ENCODE measurements at places on chromosomes 4 and X.
A peak's percentile ranks its signal among the peaks of the same experiment; 100 is the strongest.

DNA sequence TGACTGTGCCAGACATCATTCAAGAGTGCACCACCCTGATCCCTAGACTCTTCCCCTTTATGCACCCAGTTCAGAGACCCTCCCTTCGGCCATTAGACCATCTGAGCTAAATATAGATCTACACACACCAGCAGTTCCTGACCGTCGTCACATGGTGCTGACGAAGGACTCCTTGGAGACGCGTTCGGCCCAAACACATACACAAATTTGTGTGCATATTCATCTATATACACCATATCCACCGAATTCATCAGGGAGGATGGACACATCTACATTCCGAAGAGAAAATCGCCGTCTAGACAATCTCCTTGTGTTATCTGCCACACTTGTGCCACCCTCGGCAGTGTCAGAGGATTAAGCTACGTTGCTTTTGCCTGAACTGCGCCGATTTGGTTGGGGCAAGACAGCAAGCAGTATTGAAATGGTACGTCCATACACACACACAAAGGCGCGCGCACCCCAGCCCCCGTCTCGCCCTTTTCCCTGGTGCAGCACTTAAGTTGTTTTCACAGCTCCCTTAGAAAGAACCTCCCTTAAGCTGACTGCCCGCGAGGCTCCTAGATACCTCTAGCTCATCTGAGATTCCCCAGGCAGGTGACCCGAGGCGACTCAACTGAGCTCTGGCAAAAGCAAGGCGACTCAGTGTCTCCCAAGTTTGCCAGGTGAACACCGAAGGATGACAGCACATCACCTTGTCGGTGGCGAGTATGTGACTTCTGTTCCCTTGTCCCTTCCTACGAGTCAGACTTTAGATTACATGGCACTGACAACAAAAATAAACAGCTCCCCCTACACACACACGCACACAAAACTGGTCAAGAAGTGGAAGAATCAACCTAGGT is 1.0 kb downstream of the RASGEF1B start:
- ATAC-seq, result peak; percentile 1

GRCh38 chr4:26594778-26595177 is 10.9 kb downstream of the TBC1D19 start:
- ATAC-seq, result no peak

DNA sequence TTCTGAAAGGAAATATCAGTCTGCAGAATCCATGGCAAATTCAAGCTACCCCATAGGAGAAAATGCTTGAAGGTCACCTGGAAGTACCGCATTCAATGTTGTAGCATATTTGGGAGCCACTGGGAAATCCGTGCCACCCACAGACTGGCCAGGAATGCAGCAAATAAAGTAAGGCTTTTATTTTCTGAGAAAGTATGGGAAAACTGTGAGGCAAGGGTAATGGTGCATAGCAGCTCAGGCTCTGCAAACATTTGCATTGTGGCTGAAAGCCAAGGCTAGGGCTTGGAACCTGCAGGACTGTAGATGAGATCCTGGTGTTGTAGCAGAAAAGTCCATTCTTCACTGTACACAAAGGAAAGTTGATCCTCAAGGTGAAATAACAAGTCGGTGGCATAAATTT is 450.9 kb upstream of the NR3C2 start:
- ATAC-seq, result no peak

- ATAC-seq, result no peak
These were observed 240.4 kb upstream of the MAGEB18 start for GRCh38 chrX:25897758-25898157.

GRCh38 chrX:54076903-54077302 is 32.6 kb upstream of the PHF8 start:
- ATAC-seq, result peak; percentile 29

DNA sequence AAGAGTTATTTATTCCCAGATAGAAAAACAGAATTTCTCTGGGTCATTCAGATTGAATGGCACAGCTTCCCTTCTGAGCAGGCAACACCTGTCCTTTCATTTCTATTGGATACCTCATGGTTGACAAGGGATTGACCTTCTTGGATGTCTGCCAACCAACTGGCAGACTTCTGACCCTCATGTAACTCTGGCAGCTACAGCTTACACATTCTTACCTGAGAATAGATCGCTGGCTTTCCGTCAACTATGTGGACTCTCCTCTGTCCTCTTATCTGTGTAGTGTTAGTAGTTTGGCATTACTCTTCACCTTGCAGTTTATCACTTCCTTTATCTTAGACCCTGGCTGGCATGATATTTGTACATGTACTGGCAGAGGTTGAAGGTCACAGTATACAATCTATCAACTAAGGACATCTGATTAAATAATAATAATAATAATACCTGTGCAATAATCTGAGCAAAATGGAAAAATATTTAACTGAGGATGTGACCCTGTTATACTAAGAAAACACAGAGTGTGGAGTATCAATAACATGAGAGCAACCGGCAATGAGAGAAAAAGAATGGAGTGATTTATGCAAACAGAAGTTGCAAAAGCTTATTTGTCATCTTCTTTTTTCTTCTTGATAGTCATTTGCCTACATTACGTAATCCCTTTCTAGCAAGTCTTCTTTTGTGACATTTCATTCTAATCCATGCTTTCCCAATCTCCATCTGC is 1118.2 kb downstream of the ARAP2 start:
- ATAC-seq, result no peak

DNA sequence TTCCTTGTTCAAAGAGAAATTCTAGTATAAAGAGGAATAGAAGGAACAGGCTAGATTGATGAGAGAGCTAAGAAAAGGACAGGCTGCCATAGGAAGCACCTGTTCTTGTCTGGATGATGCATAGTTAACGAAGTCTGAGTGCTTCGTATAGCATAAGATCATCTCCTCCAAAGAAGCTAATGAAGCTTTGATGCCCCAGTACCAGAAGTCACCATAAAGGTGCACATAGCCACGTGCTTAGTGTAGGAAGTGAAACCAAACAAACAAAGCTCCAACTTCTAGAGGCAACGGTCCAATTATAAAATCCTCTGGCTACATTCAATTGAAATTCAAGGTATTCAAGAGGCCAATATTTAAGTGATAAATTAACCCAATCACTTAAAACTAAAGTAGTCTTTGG is 31.0 kb downstream of the AFAP1 start:
- ATAC-seq, result no peak

GRCh38 chr4:146190456-146190855 is 14.9 kb downstream of the LSM6 start:
- no peak for ATAC-seq

DNA sequence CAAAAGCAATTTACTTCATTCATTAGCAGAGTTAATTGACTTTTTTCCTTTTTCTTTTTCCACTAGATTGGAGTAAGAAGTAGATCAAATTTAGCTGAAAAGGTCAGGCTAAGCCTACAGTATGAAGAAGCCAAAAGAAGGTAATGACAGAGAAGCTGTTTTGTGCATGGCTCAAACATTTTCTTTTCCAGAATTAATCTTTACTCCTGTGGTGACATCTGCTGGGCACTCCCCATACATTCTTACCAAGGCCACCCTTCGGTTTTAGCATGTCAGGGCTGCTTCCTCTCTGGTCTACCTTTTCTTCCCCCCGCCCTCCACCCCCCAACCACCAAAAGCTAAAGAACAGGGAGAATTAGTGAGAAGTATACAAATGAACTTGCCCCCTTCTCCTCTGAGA is 70.2 kb downstream of the CLDN22 start:
- peak; percentile 61 for ATAC-seq

DNA sequence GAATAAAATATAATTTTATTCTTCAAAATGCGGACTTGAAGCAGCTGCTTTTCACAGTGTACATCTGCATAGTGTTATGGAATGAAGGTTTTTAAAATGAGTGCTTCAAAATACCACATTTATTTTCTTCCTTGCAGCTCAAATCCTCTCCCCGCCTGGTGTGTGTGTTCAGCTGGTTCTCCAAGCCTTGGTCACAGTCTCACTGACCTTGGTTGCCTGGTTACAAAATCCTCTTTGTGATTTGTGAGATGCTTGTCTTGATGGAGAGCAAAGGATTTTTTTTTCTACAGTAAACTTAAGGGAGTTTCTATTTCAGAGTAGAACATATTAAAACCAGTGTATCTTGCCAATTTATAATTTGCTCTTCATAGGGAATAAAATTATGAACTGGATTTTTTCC is 139.2 kb downstream of the PCDH18 start:
- ATAC-seq, result no peak

DNA sequence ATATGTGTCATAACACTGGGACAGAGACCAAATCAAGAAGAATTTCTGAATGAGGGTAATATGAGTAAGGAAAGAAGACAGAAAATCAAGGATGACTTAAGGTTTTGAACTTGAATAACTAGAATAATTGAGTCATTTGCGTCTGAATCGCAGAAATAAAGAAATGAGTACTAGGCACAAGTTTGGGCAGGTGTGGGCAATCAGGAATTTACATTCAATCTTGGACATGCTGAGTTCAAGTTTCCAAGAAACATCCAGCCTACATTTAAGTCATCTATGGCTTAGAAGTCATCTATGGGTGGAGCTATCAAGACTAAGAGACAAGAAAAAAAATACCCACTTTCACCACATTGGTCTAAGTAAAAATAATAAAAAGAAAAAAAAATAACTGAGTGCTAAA is 30.4 kb upstream of the WDR44 start:
- peak; percentile 84 for ATAC-seq

DNA sequence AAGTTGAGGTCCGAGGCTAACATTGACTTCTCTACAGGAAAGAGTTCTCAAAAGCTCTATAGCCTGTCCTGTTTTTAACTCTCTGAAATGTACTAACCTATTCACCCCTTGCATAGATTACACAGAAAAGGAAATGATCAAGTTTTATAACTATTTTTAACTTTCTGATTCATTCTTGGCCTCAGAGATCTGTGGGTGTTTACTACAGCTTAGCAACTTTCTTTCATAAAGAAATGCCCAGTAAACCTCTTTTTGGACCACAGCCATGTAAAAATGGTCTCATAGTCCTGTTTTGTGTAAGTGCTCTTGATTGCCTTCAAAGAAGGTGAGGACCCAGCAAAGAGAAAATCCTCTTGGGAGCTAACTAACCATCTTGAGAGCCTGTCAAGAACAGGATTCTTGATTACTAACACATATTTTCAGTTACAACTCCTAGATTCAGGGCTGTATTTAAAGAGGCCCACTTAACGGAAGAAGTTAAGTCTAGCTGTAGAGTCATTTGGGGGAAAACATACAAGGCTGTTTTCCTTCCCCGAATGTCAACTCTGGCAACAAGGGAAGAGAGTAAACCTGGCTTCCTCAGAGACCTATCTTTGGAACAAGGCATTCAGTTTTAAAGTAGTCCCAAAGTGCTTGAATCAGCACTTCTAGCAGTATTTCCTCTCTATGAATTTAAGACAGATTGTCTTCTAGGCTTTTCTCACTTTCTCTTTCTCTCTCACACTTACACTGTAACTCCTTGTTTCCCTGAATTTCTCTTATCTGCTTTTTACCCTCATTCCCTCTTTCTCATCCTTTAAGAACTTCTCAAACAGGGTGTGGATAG is 78.2 kb downstream of the IL21 start:
- no peak for ATAC-seq

- peak; percentile 96 for ATAC-seq
These were observed 8.0 kb upstream of the MSL3 start for GRCh38 chrX:11750046-11750445.

DNA sequence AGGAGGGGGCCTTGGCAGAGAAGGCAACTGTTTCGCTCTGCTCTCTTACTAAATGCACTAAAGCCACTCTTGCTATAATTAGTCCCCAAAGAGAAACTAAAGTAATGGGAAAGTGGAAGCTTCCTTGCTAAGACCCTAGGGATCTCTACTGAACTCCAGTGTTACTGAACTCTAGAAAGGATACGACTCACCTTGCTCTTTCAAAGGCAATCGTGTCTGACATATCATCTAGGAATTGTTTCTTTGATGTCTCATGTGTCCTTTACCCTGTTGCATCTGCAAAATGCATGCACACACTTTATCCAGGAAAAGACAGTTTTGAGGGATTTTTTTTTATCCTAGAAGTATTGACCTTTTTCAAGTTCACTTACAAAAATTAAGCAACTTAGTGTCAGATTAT is 148.1 kb upstream of the FAM9B start:
- no peak for ATAC-seq

DNA sequence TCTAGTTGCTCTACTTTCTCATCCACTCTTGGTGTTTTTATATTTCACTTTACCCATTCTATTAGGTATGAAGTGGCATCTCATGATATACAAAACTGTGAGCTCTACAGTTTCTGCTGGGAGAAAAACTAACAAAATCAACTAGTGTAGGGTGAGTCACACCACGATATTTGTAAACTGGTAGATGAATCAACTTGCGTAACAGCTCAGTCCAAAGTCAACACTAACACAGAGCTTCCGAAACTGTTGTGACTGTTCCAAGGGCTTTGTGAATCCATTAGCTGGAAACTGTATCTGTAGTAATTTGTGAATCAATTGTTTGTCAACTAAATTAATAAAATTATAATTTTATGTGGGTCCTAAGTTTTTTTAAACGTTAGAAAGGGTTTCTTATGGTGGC is 119.8 kb upstream of the TSPAN5 start:
- ATAC-seq, result peak; percentile 87

- no peak for ATAC-seq
These were observed 945.1 kb downstream of the ADGRL3 start for GRCh38 chr4:62145276-62145675.

GRCh38 chr4:183532821-183533220 is 28.0 kb downstream of the ING2 start:
- ATAC-seq, result no peak

GRCh38 chr4:47837094-47837907 is 566 bp downstream of the CORIN start:
- ATAC-seq, result peak; percentile 57

- ATAC-seq, result no peak
These were observed 743.5 kb downstream of the ARAP2 start for GRCh38 chr4:35500812-35501211.

Data from esophagus mucosa (tissue), 1 donor.